Activated naive CD4-positive, alpha-beta T cell treated with Interleukin-2 at 50 U/mL for 16 hours (primary cell): ENCODE measurements at places on chromosomes 1 and 21.
A peak's percentile ranks its signal among the peaks of the same experiment; 100 is the strongest.

- no peak for DNase-seq
Measured at GRCh38 chr1:238404481-238404880, 513.8 kb upstream of the ZP4 start.

DNA sequence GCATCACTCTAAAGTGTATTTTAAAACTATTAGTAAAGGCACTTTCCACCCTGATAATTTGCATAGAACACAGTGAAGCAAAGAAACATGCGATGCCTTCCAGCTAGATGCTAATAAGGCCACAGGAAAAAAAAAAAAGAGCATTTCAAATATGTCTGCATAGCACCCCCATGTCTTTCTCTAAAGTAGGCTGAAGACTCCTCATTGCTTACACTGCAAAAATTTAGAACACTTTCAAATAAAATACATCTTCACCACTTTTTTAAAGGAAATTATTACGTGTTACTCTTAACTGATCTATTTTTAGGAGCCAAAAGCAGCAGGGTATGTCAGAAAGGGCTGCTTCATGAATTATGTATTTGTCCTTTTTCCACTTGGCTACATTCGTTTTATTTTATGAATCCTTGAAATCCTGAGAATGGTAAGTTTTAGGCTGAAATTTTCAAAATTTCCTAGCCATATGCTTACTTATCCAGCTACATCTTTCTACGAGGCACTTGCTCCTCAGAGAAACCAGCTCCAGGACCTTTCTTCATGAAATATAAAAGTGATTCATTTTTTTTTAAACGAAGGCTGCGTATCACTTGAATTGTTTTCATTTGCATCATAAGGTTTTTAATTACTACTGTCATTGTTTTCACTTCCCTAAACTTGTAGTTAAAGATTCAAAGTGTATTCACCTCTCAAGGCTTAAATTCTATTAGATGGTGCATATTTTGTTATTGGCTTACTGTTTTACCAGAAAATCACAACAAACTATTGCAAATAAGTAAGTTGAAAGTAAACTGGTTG, 513.0 kb downstream of the PTPRC start:
- no peak for DNase-seq

GRCh38 chr1:37038227-37039093, 4.1 kb upstream of the GRIK3 start:
- DNase-seq = no peak

GRCh38 chr1:22100168-22100567, 42.7 kb downstream of the WNT4 start:
- no peak for DNase-seq

DNA sequence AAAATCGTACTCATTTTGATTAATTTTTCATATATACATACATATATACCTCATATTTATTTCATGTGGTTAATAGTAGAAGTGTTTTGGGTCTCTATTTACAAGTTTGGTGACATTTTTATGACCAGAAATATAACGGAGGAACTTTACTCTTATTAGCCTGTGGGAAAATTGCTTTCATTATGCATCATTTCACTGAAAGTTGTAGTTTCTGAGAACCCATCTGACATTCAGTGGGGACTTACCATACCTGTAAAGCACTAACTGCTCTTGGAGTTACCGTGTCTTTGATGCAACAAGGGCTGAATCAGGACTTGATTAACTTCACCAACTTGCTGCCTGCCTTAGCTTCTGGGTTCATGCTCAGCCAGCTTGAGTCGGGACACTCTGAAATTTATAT, 49.9 kb upstream of the ITPKB start:
- no peak for DNase-seq

- DNase-seq = no peak
Measured at GRCh38 chr1:66288048-66288447, 245.9 kb upstream of the SGIP1 start.

DNA sequence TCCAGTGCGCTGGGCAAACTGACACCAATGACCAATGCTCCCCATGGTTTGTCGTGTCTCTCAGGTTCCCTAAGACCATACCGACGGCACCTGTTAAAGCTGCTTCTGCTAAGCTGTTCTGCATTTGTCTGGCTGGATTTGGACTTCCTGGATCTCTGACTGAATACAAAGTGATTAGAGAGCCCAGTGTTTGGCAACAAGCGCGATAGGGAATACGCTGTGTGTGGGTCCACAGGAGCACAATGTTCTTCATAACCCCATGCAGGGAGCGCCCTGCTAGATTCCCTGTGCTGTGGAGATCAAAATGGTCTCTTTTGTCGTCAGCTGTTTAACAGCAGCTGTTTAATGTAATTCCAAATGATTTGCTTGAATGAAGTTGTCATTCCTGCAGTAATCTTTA, 26.0 kb upstream of the ESRRG start:
- DNase-seq = no peak

- no peak for DNase-seq
Measured at GRCh38 chr21:21064353-21064752, 66.1 kb downstream of the NCAM2 start.

DNA sequence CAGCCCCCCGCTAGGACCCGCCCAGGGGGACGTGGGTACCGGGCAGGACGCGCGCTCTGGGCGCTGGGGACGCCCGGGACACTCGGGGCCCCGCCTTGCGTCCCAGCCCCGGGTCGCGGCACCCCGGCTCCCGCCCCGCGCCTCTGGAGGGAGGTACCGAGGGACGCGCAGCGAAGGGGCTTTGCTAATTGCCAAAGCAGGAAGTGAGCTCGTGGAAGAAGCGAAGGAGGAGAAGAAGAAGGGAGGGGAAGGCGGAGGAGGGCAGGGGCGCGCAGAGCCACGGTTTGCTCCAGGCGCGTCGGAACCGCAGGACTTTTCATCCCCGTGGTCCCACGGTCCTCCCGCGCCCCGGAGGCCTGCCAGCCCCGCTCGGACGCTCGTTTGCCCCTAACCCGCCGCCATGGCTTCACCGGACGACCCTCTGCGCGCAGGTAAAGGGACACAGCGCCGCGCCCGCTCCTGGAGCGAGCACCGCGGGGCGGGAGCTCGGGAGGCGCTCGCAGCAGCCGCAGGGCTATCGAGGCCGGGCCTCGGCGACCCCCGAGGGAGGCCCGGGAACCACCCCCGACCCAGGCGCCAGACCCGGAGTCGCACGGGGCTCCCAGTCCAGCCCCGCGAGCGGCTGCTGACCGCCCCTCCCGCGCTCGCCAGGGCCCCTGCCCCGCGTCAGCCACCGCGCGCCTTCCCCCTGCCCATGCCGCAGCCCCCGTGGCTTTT, 1.3 kb downstream of the EDARADD start:
- DNase-seq = peak; percentile 59

- DNase-seq = no peak
Measured at GRCh38 chr1:166031932-166032571, 134.7 kb downstream of the FAM78B start.

GRCh38 chr21:20642681-20643080, 355.5 kb upstream of the NCAM2 start:
- DNase-seq = no peak

DNA sequence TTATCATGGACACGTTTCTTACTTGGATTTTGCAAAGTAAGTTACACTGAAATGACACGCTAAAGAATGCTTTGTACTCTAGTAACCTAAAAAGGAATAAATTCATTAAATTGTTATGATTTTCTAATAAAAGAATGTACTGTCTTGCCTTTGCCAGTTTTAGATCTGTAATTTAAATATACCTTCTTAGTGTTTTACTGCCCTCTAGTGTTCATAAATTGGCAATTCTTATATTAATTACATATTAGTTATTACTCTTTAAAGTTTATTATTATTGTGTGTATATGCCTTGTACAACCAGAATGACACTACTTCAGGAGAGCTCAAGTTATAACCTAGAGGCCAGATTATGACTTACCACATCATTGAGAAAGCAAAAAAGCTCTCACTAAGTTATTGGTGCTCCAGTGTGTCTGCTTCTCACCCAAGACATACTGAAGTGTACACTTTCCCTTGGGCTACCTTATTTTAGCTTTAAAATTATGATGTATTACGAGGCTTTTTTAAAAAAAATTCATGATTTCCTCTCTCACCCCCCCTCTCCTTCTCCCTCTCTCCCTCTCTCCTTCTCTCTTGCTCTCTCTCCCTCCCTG, 169.9 kb downstream of the HS2ST1 start:
- DNase-seq = no peak

GRCh38 chr1:43743206-43743605, 35.9 kb downstream of the ST3GAL3 start:
- DNase-seq = no peak

GRCh38 chr1:5728663-5729355, 263.4 kb downstream of the NPHP4 start:
- no peak for DNase-seq

DNA sequence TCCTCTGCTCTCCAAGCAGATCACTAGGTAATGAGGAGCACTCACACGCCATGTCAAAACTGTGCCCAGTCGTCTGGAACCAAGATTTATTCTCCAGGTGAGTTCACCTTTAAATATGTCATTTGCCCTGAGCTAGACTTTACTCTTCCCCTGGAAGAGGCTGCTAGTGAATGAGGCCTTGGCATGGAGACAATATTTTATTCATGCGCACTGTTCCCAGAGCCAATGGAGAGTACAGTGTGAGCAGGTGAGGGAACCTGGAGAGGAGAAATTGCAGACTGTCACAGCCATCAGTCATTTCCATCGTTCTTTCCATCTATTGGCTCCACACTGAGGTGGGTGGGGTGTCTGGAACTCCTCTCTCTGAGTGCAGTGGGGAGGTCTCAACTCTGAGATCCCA, 333.6 kb downstream of the KCNH1 start:
- no peak for DNase-seq

DNA sequence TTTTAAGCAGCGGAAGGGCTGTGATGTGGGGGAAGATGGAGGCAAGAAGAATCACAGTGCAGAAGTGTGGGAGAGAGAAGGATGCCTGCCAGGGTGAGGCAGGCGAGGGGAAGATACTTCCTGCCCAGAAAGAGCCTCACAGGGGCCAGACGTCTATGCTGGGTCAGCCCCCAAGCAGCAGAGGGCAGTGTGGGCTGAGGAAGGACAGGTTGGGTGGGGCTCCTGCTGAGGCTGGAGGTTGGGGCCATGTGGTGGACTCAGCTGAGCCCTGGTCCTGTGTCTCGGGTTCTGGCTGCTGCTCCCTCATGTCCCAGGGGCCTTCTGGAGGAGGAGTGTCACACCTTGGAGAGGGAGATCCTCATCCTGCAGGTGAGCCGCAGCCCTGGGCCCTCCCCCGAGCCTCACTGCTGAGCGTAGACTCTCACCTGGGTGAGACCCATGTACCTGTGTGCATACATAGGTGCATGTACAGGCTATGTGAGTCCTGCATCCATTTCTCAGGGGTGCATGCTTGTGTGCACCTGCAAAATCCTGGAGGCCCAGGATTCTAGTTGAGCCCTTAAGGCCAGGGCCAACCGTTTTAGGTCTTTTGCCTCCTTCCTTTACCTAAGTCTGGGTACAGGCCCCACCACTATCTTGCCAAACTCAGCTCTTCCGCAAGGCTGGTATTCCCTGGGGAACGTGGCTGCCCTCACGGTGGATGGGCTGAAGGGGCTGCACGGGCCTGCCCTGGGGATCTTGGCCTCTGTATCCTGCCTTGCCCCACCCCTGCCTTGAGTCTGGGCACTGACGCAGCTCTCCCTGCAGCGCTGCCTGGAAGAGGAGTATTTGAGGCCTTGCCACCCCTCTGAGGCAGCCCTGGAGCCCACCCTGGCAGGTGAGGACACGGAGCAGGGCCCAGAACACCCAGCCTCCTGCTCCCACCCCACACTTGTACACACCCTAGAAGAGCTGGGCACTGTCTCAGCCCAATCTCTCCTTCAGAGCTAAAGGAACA, 3.7 kb downstream of the CCDC24 start:
- DNase-seq = no peak

- no peak for DNase-seq
Measured at GRCh38 chr1:74237787-74238186, 2.6 kb downstream of the TNNI3K start.

DNA sequence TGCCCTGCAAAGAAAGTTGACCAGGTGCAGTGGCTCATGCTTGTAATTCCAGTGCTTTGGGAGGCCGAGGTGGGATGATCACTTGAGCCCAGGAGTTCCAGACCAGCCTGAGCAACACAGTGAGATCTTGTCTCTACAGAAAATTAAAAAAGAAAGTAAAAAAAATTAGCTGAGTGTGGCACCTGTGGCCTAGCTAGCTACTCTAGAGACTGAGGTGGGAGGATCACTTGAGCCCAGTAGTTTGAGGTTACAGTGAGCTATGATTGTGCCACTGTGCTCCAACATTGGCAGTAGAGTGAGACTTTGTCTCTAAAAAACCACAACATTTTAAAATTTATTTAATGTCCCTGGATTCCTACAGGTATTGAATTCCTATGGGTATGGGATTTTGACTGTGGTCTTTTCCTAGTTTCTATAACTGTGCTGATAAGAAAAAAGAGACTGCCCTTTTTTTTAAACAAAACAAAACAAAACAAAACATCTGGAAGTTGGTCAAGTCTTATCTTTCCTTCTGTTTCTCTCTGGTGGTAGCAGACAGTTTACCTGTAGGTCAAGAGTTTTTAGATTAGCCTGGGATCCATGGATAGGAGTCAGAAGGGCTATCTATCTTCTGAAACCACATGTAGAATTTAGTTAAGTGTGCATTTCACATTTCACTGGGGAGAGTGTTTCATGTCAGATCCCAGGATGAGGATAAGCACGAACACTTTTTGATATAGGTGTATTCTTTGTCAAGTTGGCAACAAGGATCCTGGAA, 18.8 kb downstream of the UCK2 start:
- no peak for DNase-seq

GRCh38 chr1:184889902-184890301, 84.4 kb downstream of the NIBAN1 start:
- no peak for DNase-seq

DNA sequence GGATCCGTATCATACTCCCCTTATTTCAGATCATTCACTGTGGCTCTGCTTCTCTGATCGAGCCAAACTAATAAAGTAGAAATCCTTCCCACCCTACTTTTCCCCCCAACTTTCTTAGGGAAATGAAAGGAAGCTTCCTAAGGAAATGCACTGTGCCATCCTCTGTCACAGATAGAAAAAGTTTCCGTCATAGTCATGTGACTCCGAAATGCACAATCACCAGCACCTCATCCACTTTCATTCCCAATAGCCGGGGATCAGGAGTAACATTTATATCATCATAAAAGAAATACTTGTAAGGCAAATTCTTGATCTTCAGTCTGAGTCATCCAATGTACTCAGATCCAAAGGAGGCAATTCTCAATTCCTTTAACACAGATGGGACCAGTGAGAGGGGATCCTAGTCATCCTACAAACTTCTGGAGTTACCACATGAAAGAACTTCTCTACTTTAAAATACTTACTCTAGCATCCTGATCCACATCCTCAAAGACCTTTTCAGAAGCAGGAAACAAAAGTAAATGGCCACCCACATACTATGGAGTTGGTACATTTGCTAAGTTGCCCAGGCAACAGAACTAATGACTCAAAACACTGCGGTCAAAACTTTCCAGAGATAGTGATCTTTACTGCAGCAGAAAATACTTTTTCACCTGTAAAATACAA, 97.8 kb upstream of the ZC3H11B start:
- no peak for DNase-seq
